ENCODE measurements at places on chromosomes 16 and 17. TPM values are rescaled to one million over a fixed set of nuclear protein-coding genes. Genes with fewer than 3 reads are reported as not detected.

- DNase-seq, result no peak
These were observed 322 bp upstream of the KLHL11 start for GRCh38 chr17:41865596-41865893.

Gene NGFR
- total RNA-seq, result 30.7 TPM

- peak; percentile 37 for DNase-seq
These were observed 516 bp downstream of the CPNE2 start for GRCh38 chr16:57092786-57093411.

DNA sequence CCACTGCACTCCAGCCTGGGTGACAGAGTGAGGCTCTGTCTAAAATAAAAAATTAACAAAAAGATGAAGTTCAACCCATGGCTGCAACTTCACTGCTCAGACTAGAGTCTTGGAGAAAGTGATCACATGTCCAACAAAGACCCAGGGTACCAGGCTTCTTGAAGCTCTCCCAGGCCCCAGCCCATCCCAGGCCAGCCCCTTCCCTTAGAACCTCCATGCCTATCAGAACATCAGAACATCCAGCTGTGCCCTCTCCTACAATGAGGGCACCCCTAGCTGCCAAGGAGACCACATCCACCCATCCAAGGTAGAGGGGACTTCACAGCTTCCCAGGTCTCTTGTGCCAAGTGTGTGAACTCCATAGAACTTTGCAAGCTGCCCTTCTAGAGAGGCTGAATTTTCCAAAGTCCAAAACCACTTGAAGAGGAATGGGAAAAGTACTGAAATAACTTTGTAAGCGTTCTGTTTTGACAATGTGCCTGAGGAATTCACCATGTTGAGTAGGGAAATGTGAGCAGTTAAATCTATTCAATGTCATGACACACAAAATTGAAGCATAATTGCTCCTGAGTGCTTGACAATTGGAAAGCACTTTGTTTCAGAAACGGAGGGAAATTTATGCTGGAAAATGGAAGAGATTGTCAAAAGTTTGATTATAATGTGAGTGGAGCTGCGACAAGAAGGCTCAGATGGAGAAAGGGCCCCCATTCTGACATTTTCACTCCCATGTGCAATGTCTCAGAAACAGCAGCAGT lies 230.4 kb downstream of the ZNF423 start:
- no peak for DNase-seq

- DNase-seq, result no peak
These were observed 35.4 kb downstream of the SYCE1L start for GRCh38 chr16:77234611-77235010.

GRCh38 chr17:44267165-44267455 lies 825 bp downstream of the SLC4A1 start:
- DNase-seq, result no peak

GRCh38 chr16:287298-287811 lies 4.4 kb downstream of the PDIA2 start:
- DNase-seq, result no peak

DNA sequence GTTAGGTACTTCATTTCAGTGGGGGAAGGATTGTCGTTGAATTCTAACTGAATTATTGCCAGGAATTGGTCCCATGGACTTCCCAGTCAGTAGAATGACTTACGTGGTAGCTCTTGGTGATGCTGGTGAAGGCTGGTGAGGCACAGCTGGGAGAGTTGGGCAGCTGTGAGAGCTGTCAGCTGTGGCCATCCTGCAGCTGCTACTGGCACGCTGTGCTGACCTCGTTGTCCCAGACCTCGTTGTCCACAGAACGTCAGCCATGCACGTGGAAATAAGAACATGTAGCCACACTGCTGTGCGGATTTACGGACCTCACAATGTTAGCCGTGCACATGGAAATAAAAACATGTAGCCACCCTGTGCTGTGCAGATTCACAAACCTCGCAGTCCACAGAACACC lies 102.3 kb downstream of the NPIPB11 start:
- DNase-seq, result no peak

- DNase-seq, result no peak
These were observed 312.4 kb upstream of the CDH5 start for GRCh38 chr16:66054095-66054494.

GRCh38 chr16:75203667-75204409 lies 3.1 kb downstream of the CTRB2 start:
- no peak for DNase-seq

- no peak for DNase-seq
These were observed 199.9 kb downstream of the ZFHX3 start for GRCh38 chr16:72848028-72848400.

Gene PIMREG
- total RNA-seq, result 1.2 TPM

GRCh38 chr16:31529108-31529936 lies 1.6 kb downstream of the AHSP start:
- no peak for DNase-seq

GRCh38 chr17:10394201-10394887 lies 21.5 kb upstream of the MYH13 start:
- no peak for DNase-seq

DNA sequence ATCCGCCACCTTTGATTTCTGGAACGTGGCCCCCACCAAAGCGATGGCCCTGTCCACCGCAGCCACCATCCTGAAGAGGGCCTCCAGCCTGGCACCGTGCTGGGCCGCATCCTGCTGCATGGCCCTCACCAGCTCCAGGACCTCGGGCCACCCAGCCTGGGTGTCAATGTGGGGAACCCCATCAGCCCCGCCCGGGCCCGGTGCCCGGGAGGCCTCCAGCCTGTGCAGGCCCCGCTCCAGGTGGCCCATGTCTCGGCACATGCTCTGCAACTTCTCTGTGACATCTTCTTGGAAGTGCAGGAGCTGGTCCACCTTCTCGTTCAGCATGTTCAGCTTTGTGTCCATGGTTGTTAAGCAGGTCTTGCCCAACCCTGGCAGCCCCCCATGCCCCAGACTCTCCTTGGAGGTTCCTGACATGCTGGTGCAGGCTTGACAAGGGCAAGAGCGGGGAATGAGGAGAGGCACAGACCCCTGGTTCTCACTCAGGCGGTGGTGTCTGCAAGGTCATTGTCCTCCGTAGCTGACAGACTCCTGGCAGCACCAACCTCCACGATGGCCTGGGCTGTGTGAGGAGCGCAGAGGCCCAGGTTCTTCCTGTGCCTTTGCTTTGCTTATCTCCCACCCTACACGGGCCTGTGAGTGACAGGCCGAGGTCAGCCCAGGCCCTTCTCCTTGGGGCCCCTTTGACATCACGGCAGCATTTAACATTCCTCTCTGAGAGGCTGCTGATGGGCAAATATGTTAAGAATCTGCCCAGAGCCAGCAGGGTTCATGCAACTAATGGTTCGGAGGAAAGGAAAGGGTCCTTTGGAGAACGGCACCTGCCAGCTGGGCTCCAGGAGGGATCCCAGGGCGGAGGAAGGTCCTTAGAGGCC lies at the start of gene MYLK3:
Gene MYLK3, minus strand, starts transcription at position 568 of the 875 bp plus-strand sequence. Its CDS starts 151 bp downstream, at position 417.
- no peak for DNase-seq

DNA sequence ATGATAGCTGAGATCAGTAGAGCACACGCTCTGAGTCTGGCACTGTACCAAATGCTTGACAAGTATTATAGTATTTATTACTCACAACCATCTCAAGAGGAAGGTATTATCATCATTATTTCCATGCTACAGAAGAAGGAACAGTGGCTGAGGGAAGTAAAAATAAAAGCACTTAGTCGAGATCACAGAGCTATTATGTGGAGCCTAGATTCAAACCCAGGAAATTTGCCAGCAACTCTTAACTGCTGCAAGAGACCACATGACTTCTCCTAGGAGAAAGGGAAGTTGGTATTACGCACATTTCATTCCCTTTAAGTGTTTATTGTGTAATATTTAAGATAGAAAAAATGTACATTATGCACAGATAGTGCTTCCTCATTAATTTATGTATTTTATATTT lies 1.0 kb upstream of the RHOT1 start:
- DNase-seq, result no peak

DNA sequence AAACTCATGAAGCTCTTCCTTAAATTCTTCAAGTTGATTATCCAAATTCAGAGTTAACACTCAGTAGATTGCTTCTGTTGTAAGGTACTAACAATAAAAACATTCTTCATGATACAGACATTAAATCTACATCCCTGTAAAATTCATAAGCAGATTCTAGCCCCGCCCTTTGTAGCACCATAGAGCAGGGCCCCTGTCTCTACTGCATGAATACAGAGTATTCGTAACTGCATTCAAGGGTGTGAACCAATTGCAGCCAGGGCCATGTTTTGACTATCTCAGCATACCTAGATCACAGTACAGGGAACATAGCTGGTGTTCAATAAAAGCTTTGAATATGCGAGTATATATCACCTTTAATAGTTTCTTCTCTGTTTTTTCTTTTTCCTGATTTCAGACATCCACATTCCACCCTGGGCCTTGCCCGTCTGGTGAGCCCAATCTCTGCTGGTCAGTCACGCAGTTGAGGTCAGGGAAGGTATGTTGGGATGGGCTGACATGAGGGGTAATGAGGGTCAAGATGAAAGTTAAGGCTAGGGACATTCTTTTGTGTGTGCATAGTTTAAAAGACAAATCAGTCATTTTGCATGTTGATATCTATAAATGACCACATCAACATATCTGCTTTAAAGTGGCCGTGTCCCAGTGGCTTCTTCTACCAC lies 33.0 kb downstream of the KCNJ16 start:
- no peak for DNase-seq
